ENCODE measurements at places on chromosomes 12 and 14. TPM values are rescaled to one million over a fixed set of nuclear protein-coding genes. Genes with fewer than 3 reads are reported as not detected.

GRCh38 chr14:53341324-53341723 is 188.2 kb upstream of the DDHD1 start:
- DNase-seq: no peak

Gene RTL1
- total RNA-seq: not detected

DNA sequence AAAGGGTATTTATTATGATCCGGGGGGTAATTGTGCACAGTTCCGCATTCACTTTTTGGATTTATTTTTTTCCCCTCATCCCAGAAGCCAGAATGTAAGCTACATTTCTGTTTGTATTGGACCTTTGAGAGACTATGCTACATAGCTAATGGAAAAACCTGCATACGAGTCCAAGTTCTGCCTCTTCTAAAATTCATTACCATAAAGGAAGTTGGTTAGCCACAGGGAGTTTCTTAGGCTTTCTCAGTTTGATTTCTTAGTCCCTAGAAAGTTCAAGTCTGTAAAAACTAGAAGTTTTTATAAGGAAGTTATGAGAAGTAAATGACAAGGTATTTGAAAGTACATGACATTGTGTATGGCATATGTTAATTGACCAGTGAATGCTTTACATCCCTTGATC is 138.7 kb downstream of the PDE3A start:
- no peak for DNase-seq

DNA sequence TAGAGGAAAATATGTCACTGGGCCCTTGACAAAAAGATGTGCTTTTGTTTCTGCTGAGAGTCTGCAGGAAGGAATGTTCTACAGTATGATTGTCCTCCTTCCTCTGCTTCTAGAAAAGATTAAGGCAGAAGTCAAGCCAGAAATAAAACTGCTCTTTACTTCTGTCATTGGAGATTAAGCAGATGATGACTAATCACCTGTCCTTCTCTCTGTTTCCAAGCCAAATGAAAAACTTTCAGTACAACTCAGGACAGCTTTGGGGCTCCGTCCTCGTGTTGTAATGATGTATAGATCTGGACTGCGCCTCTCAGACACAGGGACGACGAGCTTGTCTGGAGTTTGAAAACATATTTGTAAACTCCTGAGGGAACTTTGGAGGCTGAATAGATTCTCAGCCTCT is 159.3 kb downstream of the DYRK2 start:
- DNase-seq: no peak

Gene IL22
- not detected for total RNA-seq

Gene C12orf54
- not detected for total RNA-seq

- no peak for DNase-seq
Observed at GRCh38 chr12:132040906-132041606, 91.3 kb downstream of the EP400 start.

Gene PRPH
- 0.67 TPM for total RNA-seq

GRCh38 chr14:104953097-104953496 is 25.1 kb downstream of the AHNAK2 start:
- DNase-seq: no peak

- DNase-seq: no peak
Observed at GRCh38 chr12:65203376-65203775, 34.0 kb downstream of the LEMD3 start.

Gene FAR2
- total RNA-seq: 14.5 TPM

DNA sequence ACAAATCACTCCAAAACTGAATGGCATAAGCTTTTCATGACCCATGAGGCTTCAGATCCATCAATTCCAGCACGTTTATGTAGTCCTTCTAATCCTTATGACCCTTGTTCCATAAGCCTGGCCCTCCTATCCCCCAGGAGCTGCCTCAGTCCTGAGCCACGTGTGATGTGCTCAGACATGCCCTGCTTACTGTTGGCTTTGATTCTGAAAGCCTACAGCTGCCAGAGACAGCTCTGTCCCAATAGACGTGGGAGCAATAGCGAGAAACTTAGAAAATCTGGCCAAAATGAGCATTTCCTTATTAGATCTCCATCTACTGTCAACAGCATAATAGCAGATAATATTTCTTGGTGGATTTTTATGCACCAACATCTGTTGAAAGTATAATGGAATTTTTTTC is 33.2 kb downstream of the DUSP6 start:
- no peak for DNase-seq

DNA sequence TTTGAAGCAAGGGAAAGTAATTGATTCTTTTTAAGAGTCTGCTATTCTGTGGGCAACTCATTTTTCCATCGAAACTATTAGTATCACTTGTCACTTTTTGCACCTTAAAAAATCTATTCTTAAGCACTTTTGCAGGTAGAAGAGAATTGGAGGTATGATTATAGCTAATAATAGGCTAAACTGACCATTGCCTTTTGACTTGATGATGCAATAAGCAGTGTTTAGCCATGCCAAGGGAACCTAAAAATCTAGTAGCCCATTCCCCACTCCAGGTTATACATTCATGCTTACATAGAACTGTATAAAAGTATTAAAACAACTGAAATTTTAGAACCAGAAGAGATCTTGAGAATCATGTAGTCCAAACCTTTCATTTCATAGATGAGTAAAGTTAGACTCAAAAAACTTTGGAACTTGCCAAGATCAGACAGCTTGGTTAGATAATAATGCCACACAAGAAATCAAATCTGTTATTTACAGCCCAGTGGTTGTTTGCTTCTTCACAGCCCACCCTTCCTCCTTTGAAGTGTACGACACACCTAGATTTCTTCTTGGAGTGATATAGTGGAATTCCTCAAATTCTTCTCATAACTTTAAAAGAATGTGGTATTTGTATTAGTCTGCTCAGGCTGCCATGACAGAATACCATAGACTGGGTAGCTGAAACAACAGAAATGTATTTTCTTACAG is 21.7 kb upstream of the GARIN2 start:
- DNase-seq: no peak

GRCh38 chr14:70789361-70789760 is 20.0 kb downstream of the MAP3K9 start:
- DNase-seq: no peak

- DNase-seq: no peak
Observed at GRCh38 chr14:102930753-102931579, 8.5 kb downstream of the AMN start.

DNA sequence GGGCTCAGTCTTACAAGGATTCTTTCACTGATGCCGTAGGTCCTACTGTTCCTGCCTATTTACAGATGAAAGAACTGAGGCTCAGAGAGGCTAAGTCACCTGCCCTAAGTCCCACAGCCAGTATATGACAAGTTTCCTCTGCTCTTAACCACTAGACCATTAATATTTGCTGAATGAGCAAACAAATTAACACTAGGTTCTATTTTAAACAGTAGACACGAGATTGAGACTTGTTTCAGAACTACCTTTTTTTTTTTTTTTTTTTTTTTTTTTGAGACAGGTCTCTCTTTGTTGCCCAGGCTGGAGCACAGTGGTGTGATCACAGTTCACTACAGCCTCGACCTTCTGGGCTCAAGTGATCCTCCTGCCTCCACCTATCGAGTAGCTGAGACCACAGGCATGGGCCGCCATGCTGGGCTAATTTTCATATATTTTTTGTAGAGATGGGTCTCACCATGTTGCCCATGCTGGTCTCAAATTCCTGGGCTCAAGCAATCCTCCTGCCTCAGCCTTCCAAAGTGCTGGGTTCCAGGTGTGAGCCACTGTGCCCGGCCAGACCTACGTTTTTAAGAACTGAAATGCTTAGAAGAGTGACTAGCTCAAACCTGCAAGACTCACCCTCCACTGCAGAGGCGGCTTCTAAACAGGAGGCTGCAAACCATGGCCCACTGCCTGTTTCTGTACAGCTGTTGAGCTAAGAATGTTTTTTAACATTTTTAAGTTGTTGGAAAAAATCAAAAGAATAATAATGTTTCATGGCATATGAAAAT is 12.9 kb downstream of the SYNE3 start:
- DNase-seq: no peak

GRCh38 chr12:64673490-64674169 is 63.3 kb downstream of the RASSF3 start:
- no peak for DNase-seq

GRCh38 chr14:50109342-50109741 is 7.0 kb downstream of the VCPKMT start:
- no peak for DNase-seq

GRCh38 chr14:49366416-49366815 is 219.8 kb downstream of the RPS29 start:
- no peak for DNase-seq

Gene PPP2R5C
- 382 TPM for total RNA-seq
